ENCODE measurements at places on chromosomes 3 and 15. TPM values are rescaled to one million over a fixed set of nuclear protein-coding genes. Genes with fewer than 3 reads are reported as not detected.

The PBRM1 gene
- 83.8 TPM for total RNA-seq

The STRIT1 gene
- not detected for total RNA-seq

The CYP11A1 gene
- 1.6 TPM for total RNA-seq

The KIF7 gene
- total RNA-seq: 8.6 TPM

The PPM1L gene
- total RNA-seq: 4.7 TPM

The SIAH2 gene
- total RNA-seq: 86.0 TPM

The ALS2CL gene
- 37.2 TPM for total RNA-seq

Measured in placental epithelial cell (primary cell).